ENCODE measurements at places on chromosomes 6 and 20.

GRCh38 chr20:60238992-60239660 is 280.9 kb downstream of the CDH26 start:
- DNase-seq = no peak

GRCh38 chr6:119182875-119183274 is 104.4 kb upstream of the FAM184A start:
- no peak for DNase-seq

GRCh38 chr6:55445648-55446204 is 118.5 kb downstream of the GFRAL start:
- DNase-seq = no peak

DNA sequence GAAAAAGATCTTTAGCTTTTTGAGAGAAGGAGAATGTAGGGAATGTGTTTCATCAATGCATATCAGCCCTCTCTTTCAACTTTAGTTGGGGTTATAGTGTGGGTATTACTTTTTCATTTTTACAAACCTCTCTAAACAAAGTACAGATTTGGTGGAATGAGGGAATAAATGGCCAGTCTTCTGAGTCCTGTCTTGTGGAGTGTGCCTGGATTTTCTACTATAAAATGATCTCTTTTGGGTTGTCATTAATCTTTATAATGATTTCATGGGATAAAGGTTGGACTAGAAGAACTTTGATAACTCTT is 209.3 kb downstream of the RNF144B start:
- no peak for DNase-seq

GRCh38 chr20:48772183-48772976 is 55.4 kb downstream of the PREX1 start:
- no peak for DNase-seq

GRCh38 chr20:62704341-62704948 is 4.2 kb upstream of the NTSR1 start:
- no peak for DNase-seq

DNA sequence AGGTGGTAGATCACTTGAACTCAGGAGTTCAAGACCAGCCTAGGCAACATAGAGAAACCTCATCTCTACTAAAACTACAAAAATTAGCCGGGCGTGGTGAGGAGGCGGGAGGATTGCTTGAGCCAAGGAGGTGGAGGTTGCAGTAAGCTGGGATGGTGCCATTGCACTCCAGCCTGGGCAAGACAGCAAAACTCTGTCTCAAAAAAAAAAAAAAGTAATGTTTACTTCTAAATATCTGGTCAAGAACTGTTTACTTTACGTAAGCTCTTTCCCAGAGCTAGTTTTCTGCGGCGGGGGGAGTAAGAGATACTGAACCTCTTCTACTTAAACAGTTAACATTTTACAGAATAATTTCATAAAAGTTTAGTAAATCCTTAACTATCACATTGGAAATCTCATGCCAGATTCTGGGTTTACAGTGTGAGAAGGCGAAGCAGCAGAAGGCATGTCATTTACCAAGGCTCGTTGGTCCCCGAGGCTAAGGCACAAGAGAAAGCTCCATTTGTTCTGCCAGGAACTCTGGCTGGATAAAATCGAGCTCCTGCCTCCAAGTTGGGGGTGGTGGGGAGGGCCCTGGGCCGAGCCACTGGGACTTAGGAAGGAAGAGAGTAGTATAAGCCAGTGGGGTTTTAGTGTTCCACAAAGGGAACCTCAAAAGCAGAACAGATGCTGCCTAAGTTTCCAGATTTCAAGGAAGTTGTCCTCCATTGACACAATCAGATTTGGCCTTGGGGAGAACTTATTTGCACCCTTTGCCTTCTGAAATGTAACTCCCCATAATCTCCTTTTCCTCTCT is 41.7 kb downstream of the ARFGEF2 start:
- DNase-seq = no peak

DNA sequence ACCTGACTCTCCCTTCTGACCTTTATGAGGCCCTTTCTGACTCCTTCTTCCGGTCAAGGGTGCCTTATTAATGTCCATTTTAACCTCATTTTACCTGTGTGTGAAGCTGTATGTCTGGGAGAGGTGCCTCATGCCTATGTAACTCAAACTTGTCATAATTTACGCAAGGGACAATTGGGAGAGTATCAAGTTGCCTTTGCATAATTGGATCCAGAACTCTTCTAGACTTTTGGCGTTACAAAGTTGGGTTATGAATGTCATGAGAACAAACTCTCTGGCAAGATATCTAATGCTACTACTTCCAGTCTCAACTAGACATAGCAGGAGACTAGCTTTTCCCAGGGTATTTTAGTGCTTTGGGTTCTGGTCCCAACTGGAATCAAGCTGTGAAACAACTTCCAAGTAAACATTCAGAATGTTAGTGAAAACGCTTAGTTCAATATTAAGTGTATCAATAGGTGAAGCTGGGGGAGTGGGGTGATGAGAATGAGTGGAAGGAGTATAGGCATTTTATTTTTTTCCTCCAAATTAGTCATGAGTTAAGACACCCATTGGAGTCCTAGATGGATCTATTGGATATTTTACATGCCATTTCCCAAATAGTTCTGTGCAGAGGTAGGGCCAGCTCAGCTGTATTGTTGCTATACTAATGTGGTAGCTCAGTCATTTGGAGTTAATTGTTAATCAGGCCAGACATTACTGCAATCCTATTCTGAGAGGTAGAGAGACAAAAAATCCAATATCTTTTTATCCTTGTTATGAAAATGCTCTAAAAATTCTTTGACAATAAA is 159.9 kb downstream of the TFAP2B start:
- no peak for DNase-seq

GRCh38 chr6:45990162-45990561 is 25.5 kb downstream of the CLIC5 start:
- DNase-seq = no peak

- DNase-seq = no peak
Measured at GRCh38 chr20:14521436-14521835, 184.0 kb upstream of the FLRT3 start.

DNA sequence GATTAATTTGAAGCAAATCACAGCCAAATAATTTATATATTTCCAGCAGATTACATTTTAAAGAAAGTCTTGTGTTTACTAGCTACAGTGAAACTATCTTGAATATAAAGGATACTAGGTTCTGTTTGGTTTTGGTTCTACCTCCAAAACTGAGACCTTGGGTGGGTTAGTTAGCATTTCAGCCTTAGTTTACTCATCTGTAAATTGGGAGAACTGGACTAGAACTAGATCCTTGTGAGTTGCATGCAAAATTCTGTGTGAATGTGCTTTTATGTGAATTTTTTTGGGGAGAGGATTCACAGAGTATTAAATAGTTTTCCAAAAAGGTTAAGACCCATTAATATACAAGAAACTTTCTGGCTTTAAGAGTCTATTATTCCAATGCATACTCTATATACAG is 4.1 kb downstream of the GMNN start:
- DNase-seq = no peak

GRCh38 chr20:18566892-18567738 is at the start of gene SMIM26:
TSS of gene SMIM26 (plus strand) at chr20:18567432. CDS start at chr20:18567479, 47 bp downstream.
- peak; percentile 91 for DNase-seq

GRCh38 chr6:3825851-3826581 is 23.2 kb upstream of the FAM50B start:
- DNase-seq = no peak

DNA sequence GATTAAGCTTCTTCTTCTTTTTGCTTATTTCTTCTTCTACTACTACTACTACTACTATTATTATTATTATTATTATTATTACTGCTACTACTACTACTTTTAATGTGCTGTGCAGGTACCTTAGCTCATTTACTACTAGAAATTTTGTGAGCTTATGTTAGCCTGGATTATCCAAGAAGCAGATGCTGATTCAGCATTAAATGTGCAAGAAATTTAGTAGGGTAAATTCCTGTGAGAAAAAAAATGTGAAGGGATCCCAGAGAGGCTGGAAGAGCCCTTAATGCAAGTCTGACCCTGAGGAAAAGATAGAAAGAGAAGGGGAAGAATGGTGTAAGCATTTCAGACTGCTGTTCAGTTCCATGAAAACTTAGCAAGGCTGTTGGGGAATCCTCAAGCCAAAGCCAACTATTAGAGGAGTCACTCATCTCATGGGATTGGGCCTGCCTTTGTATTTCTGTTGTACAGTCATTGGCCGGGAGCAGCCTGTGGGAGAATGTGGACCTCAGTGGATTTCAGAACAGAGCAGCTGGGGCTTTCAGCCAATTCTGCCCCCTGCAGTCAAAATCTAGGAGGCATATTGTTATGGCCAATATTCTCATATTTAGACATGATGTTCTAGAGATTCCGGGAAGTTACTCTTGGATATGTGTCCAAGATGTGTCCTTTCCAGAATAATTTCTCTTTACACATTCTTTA is 37.2 kb upstream of the TSPYL1 start:
- no peak for DNase-seq

DNA sequence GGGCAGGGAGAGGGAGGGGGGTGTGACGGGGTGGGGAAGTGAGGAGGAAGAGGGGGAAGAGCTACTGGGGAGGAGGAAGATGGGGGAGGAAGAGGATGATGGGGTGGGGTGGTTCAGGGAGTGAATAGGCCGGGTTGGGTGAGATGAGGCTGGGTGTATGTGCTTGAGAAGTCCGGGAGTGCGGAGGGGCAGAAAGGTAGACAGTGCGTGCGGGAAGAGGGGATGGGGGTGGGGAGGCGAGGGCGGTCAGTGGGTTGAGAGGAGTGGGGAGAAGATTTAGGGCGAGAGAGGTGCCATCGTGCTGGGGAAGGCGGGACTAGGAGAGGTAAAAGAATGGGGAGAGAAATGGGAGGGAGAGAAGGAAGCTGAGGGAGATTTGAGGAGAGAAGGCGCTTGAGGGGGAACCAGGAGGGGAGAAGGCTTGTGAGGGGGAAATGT is 30.9 kb upstream of the NOTCH4 start:
- no peak for DNase-seq

DNA sequence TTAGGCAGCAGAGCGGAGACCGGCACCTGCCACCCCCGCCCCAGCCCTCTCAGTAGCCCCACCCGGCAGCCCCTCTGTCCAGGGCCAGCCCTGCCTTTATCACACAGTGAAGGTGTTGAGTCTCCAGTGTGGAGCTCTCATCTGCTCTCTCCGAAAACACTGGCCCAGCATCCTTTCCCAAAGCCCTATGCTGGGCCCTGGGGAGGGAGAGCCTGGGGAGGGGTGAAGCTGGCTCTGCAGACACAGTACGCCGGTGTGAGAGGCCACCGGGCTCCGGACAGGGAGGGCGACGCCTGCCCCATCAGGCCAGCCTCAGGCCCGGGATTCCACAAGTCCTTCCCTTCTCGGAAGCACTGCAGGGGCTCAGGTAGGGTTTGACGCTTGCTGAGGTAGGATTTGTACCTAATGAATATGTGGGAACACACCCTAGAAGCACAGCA is 186.9 kb downstream of the ERMARD start:
- DNase-seq = no peak

- no peak for DNase-seq
Measured at GRCh38 chr20:54645445-54646155, 170.2 kb downstream of the DOK5 start.

GRCh38 chr6:20575125-20575524 is 40.9 kb downstream of the CDKAL1 start:
- no peak for DNase-seq

DNA sequence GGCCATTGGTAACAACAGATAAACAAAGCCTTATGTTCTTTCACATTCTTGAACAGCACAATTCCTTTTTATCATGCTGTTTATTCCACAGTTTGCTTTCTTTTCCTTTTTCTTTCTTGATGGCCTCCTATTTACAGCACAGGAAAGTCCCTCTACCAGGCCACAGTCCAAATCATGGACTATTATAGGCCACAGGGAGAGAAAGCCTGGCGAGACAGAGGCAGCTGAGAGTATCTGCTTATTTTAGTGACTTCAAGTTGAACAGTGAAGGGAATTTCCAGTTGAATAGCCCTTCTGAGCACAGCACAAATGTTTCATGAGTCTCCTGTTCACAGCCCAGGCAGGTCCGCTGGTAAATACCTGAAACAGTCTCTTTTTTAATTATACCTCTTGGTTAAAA is 263.7 kb upstream of the ARID1B start:
- no peak for DNase-seq

DNA sequence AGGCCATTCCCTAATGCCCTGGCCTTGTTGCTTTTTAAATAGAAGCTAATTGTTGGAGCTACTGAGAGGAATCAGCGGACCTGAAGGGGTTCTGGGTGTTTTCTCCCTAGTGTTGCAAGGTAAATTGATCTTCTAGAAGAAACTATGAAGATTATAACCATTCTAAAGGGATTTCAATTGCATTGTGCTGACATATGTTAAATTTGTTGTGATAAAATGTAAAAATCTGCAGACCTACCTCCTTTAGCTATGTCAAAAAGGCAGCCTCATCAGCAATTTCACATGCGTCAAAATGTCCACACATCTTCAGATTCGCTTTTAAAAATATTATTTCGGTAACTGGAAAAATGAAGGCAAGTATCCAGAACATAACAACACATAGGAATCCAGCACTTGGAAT is 44.4 kb downstream of the IYD start:
- no peak for DNase-seq

- no peak for DNase-seq
Measured at GRCh38 chr20:57111028-57111373, 155.4 kb downstream of the BMP7 start.

DNA sequence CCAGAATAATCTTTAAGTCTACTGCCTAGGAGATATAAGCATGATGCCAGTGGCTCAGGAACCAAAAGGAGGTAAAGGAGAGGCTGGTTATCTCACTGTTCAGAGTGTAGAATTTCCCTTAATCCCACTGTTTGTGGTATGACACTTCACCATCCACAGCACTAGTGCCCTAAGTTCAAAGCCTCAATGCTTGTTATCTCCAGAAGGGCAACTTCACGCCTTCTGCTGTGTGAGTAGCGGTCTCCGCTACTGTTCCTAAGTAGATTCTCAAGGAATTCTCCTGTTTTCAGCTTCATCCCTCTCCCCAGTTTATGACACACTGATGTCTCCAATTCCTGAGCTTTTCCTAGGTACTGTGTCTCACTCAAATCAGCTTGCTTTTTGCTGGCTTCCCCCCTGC is 13.7 kb upstream of the SNPH start:
- DNase-seq = no peak

DNA sequence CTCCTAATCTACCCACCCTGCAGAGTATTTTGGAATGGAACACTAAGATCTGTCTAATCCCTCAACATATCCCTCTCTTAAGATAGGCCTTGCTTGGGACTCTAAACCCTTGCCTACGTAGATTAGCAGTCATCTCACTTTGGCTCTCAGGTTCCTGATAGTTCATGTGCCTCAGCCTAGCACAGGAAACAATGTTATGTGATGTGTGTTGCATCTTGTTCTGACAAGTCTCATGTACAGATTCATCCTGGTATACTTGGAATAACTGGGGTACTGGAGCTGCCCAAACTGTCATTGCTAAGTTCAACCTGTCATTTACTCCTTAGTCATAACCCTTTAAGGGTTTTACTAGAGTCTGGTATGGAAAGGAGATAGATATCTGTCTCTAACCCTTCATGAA is 34.1 kb downstream of the TREML1 start:
- DNase-seq = no peak

DNA sequence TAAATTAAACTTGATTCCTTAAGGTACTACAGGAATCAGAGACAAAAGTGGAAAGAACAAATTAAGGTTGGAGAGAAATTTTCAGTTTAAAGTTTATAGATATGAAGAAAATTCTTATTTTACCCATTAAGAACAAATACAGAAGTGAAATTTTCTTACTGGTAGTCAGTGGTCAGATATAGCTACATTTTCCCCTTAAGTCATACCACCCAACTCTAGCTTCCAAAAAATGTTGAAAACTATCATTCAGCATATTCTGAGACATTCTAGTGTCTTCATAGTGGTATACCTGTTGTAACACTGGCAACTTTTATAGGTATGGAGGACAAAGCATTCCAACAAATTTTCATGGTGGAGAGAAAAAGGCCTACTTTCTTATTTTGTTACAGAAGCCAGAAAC is 15.6 kb upstream of the SUMO4 start:
- DNase-seq = no peak

- no peak for DNase-seq
Measured at GRCh38 chr6:142485256-142485655, 183.4 kb downstream of the ADGRG6 start.

Measured in memory B cell (primary cell).